Activated CD4-positive, alpha-beta T cell treated with anti-CD3 and anti-CD28 coated beads for 36 hours (primary cell): ENCODE measurements at places on chromosomes 11 and 22. TPM values are rescaled to one million over a fixed set of nuclear protein-coding genes. Genes with fewer than 3 reads are reported as not detected.

DNA sequence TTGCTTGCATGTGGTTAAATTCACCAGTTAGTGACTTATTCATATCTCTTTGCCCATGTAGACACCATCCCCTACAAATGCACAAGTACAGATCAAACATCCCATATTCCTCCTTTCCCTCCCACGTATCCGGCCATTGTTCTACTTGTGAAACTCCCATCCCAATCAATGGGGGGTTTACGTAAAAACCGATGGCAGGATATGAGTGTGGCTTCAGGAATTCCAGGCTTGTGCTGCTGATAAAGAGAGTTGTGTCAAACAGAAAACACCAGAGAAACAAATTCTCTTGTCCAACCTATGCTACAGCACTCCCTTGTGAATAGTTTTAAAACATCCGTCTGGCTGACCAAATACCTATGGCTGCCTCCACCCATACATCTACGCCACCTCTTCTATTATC lies 15.5 kb downstream of the FLI1 start:
- peaks cover 95% of the 10 kb centered on the region for H3K4me1 ChIP-seq
- no peak for DNase-seq
- H3K36me3 ChIP-seq, result peaks cover 63% of the 10 kb centered on the region
- no peaks in the 10 kb centered on the region for H3K27me3 ChIP-seq
- H3K4me3 ChIP-seq, result no peak overlapping the region

DNA sequence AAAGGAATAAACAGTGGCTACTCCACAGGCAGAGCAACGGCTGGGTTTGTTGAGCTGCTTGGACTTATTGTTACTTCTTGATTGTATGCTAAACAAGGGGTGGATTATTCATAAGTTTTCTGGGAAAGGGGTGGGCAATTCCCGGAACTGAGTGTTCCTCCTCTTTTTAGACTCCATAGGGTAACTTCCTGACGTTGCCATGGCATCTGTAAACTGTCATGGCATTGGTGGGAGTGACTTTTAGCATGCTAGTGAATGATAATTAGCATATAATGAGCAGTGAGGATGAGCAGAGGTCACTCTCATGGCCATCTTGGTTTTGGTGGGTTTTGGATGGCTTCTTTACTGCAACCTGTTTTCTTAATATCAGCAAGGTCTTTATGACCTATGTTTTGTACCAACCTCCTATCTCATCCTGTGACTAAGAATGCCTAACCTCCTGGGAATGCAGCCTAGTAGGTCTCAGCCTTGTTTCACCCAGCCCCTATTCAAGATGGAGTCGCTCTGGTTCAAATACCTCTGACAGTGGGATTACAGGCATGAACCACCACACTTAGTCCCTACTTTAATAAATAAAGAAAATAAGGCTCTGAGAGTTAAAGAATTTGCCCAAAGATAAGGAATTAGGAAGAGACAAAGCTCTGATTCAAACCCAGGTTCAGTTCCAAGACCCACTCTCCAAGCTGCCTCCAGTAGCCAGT lies 65.6 kb upstream of the CLMP start:
- no peak overlapping the region for H3K27ac ChIP-seq
- DNase-seq, result no peak
- H3K4me3 ChIP-seq, result no peak overlapping the region
- peaks cover 6% of the 10 kb centered on the region for H3K4me1 ChIP-seq
- H3K36me3 ChIP-seq, result no peaks in the 10 kb centered on the region
- peaks cover 10% of the 10 kb centered on the region for H3K27me3 ChIP-seq

DNA sequence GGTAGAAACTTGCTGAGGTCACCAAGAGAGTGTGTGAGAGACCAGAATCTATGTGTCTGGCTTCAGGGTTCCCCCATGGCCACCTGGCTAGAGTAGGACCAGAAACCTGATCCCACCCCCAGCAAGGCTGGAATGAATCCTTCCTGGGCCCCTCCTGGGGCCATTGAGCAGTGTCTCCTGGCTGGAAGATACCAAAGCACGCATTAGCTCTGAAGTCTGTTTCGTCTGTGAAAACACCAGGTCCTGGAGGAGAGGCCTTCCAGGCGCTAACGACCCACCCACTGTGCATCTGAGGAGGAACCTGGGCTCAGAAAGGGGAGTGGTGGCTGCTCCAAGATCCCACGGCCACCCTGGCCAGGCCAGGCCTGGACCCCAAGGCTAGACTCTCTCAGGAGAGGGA lies 15.5 kb upstream of the TSKU start:
- H3K4me3 ChIP-seq, result no peak overlapping the region
- DNase-seq, result no peak
- H3K27ac ChIP-seq, result no peak overlapping the region
- H3K4me1 ChIP-seq, result peaks cover 16% of the 10 kb centered on the region
- H3K27me3 ChIP-seq, result no peaks in the 10 kb centered on the region

HOATZ gene
- total RNA-seq, result not detected

NNMT gene
- total RNA-seq, result not detected
